ENCODE measurements at places on chromosomes 11 and 22.

DNA sequence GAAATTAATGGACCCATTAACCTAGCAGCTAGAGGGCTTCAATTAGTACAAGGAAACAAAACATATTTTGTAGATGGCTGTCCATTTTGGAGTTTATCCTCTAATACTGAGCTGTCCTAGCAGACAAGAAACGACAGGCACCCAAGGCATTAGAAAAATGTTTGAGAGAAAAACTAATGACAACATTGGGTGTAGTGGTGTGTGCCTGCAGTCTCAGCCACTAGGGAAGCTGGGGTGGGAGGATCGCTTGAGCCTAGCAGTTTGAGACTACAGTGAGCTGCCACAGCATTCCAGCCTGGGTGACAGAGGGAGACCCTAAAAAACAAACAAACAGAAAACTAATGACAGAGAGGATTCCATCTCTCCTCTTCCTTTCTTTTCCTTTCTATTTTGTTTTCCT lies 1.5 kb downstream of the A4GALT start:
- DNase-seq: no peak

- DNase-seq: no peak
Measured at GRCh38 chr22:41367680-41368542, 13.8 kb upstream of the TEF start.

DNA sequence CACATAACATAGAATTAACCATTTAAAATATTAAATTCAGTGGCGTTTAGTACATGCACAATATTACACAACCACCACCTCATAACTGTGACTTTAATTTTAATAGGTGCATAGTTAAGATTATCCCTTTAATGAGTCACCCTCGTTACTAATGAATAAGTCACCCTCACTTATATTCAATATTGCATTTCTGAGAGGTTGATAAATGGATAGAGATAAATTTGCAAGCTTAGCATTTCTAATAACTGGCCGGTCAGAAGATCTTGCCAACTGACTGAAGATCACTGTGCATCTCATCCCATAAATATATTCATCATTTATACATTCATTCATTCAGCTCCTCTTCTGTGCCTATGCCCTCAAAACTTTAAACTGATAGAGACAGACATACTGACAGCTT lies 243.7 kb downstream of the TTC28 start:
- DNase-seq: no peak

- no peak for DNase-seq
Measured at GRCh38 chr11:20399498-20399897, 12.0 kb downstream of the PRMT3 start.

- DNase-seq: no peak
Measured at GRCh38 chr22:44085743-44086270, 61.7 kb downstream of the PARVB start.

DNA sequence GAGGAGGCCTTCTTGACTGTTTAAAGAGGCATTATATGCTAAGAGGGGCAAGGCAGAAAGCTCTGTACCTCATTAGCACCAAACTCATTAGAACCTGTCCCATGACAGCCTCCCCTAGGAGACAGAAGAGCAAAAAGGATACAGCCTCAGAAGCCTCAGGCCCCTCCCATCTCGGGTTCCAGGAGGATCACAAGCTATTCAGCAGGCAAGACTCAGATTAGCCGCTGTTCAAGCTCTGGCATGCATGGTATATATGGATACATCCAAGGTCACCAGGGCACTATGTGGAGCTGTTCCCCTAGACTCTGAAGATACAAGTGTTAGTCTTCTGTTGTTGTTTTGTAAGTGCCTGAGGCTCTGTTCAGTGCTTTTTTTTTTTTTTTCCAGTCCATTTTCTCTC lies 32.1 kb downstream of the ATXN10 start:
- DNase-seq: no peak

DNA sequence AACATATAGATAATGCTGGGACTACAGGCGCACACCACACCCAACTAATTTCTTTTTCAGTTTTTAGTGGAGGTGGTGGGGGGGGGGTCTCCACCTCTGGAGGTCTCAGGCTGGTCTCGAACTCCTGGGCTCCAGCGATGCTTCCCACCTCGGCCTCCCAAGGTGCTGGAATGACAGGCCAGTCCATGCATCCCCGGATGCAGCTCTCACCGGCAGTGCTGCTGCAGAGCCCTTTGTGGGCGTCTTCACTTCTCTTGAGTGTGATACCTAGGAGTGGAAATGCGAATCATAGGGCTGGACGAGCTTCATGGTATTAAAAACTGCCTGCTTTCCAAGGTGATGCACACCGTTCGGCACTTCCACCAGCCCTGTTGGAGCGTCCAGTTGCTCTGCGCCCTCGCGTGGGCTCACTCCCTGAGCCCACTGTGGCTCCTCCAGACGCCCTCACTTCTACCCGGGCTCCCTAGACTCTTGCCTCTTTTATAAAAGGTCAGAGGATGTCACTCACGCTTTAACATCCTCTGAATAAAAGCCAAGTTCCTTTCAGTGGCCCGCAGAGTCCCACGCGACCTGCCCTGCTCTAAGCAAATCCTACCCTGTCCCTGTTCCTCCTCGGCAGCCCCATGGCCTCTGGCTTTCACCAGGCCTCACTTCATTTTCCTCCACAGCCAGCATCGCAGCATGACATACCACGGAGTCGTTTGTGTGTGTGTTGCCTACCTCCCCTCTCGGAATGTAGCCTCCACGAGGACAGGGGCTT lies 837 bp upstream of the BID start:
- DNase-seq: no peak

GRCh38 chr11:9516113-9516512 lies 55.3 kb downstream of the ZNF143 start:
- DNase-seq: no peak

GRCh38 chr11:81857386-81857785 lies 876.3 kb downstream of the FAM181B start:
- DNase-seq: no peak

GRCh38 chr11:118073554-118073953 lies 3.3 kb upstream of the TMPRSS4 start:
- no peak for DNase-seq

DNA sequence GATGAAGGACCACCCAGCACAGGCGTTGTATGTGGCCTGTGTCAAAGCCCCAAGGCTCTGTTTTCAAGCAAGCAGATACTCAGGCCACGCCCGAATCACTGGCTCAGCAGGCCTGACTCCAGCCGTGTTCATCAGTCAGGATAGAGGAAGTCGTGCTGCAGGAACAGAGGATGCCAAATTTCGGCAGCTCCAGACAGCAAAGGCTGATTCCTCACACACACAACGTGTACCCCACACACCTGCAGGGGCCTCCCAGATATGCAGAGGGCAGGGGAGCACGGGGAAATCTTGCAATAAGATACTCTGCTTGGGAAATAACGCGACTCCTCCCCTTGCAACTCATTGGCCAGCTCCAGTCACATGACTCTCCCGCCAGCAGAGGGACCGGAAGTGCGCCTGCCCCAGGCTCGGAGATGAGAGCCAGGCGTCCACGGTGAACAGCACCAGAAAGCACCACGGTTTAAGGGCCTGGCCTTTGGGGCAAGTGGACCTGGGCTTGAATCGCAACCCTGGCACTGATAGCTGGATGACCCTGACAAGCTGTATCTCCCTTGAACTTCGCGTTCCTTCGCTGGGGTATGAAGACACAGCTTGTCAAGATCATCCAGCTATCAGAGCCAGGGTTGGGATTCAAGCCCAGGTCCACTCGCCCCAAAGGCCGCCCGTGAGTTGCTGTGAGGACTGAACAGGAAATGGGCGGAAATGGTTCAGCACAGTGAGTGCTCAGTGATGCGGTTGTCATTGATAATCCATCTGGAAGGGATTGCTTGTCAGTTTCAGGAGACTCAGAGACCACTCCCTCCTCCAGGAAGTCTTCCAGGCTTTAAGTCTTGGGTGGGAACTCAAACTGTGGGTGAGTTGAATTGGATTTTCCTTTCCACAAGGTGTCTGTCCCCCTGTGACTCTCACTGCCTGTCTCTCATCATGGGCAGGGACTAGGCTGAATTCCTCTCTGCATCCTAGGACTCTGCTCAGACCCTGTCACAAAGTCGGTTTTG lies 88.5 kb downstream of the MYEOV start:
- no peak for DNase-seq

DNA sequence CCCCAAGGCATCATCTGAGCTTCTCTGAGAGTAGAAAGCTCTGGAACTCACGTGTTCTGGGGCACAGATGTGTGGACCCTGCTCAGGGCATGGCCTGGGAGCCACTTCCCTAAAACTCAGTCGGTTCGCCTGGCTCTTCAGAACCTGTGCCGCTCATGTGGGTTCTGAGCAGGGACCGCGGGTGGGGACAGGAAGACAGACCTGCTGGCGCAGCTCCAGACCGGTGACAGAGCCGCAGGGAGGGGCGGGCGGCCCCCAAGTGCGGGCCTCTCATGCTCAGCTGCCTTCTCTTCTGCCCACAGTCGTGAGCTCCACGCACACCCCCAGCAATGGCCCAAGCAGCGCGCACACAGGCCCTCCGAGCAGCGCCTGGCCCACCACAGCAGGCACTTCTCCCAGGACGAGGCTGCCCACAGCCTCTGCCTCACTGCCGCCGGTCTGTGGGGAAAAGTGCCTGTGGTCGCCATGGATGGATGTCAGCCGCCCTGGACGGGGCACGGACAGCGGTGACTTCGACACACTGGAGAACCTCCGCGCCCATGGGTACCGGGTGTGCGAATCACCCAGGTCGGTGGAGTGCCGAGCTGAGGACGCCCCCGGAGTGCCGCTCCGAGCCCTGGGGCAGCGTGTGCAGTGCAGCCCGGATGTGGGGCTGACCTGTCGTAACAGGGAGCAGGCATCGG lies 24.2 kb downstream of the MUC5AC start:
- no peak for DNase-seq

- no peak for DNase-seq
Measured at GRCh38 chr11:132060567-132060966, 690.2 kb downstream of the NTM start.

DNA sequence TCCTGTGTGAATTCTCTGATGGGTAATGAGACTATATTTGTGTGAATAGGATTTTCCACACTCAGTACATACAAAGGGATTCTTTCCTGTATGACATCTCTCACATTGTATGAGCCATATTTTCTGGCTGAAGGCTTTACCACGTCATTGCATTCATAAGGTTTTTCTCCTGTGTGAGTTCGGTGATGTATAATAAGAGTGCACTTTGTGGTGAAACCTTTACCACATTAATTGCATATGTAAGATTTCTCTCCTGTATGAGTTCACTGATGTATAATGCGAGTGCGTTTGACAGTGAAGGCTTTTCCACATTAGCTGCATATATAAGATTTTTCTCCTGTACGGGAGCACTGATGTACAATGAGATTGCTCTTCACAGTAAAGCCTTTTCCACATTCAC lies 455.4 kb upstream of the CNTN5 start:
- no peak for DNase-seq

DNA sequence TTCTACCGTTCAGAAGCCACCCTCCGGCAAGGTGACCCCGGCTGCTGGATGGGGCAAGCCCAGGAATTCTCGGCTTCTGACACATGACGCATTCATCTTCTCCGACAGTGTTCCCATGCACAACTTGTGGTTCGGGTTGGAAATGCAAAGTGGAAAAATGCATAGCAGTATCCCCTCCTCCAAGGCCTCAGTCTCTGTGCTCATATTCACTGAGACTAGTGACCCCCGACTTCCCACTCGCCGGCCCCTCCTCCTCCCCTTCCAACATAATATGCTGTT lies 70.0 kb upstream of the NTM start:
- DNase-seq: no peak

DNA sequence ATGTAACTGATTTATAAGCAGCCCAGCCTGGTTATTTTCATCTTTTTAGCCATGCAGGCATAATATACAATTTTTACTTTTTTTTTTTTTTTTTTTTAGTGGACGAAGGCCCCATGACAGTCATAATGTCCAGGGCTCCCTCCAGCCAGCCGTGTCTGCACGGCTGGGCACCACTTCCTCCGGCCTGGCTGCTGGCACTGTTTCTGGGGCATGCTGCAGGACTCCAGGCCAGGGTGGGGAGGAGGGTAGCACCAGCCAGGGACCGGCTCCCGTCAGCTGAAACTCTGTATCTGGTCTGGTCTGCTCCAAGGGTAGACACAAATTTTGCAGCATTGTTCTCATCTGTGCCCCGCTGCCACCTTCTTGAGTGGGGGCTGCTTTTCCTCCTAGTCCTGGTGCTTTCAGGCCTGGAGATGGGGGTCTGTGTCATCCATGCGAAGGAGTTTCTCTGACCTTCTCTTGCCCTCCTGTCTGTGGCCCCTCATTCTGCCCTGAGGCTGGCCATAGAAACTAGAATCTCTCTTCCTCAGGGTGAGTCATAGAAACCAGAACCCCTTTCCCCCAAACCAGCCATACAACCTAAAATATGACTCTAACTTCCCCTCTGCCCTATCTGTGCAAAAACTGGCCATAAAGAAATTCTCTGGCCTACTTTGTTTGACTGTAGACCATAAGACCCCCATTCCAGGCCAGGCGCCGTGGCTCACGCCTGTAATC lies 9.2 kb upstream of the RRP7A start:
- DNase-seq: no peak

GRCh38 chr11:6979365-6979764 lies 40.8 kb downstream of the ZNF214 start:
- DNase-seq: no peak

- no peak for DNase-seq
Measured at GRCh38 chr11:7448201-7448600, 37.1 kb upstream of the OLFML1 start.

DNA sequence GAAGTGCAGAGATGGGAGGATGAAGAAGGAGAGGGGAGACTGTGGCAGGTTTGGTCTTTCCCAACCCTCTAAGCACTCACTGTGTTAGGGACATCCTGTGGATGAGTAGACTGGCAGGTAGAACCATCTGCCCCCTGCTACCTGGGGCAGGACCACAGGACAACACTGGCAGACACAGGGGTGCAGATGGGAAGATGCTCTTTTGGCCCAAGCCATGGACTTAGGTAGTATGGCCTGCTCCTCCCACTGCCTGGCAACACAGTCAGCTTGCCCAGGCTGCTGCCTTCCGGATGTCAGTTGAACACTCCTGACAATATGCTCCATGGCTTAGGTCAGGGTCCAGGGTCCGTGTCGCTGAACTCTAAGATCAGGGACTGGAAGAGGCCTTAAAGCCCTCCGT lies 140.7 kb upstream of the NAV2 start:
- no peak for DNase-seq

GRCh38 chr11:38543311-38543710 lies 1945.3 kb upstream of the RAG2 start:
- DNase-seq: no peak

DNA sequence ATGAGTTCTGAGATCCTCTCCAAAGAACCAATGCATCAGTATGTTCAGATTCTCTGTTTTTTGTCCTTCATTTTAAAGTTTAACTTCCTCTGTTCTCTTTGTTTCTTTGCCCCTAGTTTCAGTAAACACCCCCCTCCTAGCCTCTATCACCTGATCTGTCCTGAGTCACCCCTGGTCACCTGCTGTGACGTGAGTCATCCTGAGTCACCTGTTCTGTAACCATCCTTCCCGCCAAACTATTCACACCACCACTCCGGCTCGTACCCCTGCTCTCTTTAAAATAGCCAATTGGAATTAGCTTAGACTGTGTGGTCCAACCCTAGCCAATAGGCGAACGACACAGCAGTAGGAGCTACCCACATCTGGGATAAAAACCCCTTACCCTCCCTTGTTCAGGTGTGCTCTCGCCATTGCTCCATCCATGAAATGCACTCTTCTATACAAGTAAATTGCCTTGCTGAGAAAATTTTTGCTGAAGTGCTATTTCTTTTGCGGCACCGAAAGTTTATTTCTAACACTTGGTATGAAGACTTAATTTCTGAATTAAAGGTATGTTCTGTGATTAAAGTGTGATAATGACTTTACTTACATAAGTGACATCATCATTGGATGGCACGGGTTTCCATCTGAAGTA lies 318.4 kb downstream of the AASDHPPT start:
- DNase-seq: no peak

GRCh38 chr22:47153854-47154525 lies 391.5 kb downstream of the TBC1D22A start:
- no peak for DNase-seq

All from activated gamma-delta T cell (primary cell).